Amniotic stem cell (primary cell): ENCODE measurements at places on chromosomes 7 and 10.

DNA sequence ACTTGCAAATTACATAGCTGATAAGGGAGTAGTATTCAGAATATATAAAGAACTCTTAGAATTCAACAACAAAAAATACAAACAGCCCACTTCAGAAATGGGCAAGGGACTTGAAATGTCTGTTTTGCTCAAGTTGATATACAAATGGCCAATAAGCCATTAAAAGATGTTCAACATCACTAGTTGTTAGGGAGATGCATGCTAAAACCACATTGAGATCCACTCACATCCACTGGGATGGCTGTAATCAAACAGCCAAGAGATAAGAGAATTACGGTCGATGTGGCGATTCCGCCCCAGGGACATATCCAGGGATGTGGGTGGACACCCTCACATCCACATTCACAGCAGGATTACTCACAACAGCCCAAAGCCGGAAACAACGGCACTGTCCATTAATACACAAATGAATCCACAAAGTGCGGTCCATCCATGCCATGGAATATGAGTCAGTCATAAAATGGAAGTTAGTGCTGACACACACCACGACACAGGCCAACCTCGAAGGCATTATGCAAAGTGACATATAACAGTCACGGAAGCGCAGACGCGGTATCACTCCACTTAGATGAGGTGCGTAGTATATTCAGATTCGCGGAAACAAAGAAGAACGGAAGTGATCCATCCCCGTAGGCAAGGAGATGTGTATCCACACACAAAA lies 227.8 kb downstream of the DNAJB6 start:
- DNase-seq: no peak

DNA sequence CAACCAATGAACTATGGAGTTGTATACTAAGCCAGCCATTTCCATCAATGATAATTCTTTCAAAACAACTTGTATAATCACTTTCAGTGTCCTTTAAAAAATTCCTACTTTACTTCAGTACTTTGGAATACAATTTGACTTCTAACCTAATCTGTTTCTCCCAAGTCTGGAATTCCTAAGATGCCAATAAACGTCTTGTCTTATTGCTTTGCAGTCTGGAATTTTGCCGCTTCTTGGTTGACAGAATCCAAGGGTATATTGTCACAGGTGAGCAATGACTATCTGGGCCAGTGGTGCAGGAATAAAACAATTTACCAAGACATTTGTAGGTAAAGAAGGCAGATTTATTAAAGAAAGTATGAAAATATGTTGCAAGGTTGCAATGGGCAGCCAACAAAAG lies 21.8 kb downstream of the RP9 start:
- no peak for DNase-seq

DNA sequence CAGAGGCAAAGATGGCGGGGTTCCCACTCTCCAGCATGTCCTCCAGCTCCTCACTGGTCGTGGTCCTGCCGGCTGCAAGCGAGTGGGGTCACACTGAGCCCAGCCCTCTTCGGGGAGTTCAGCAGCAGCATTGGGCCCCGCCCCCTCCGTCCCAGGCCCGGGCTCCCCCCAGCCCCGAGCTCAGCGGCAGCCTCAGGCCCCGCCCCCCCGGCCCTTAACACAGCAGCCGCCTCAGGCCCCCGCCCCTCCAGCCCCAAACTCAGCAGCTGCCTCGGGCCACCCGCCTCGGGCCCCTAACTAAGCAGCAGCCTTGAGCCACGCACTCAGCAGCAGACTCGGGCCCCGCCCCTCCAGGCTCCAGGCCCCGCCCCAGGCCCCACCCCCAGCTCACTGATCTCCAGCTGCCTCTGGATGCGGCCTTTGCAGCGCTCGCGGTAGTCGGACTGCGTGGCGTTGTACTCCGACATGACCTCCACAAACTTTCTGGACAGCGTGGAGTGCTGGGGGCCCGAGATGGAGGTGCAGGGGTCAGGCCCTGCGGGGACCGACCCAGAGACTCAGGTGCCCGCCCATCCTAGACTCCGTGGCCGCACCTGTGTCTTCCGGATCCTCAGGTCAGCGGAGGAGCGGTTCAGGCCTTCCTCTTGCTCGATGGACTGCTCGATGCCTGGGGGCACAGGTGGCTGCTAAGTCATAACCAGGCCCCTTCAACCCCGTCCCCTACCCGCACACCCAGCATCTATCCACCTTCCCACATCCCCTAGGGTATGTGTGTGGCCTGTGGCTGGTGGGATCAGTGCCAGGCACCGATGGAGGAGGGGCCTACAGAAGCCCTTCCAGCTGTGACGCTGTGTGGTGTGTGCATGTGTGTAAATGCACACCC lies 15.5 kb downstream of the STX1A start:
- no peak for DNase-seq

DNA sequence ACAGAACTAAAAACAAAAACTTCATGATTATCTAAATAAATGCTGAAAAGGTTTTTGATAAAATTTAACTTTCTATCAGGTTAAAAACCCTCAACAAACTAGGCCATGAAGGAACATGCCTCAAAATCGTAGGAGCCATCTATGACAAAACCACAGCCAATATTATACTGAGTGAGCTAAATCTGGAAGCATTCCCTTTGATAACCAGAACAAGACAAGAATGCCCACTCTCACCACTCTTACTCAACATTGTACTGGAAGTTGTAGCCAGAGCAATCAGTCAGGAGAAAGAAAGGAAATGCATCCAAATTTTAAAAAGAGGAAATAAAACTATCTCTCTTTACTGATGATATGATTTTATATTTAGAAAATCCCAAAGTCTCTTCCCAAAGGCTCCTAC lies 228.7 kb downstream of the CHRM2 start:
- DNase-seq: no peak

- peak; percentile 37 for DNase-seq
Observed at GRCh38 chr10:34049469-34049868, 715.0 kb upstream of the NRP1 start.

- DNase-seq: no peak
Observed at GRCh38 chr7:158072991-158073730, 514.5 kb downstream of the PTPRN2 start.

DNA sequence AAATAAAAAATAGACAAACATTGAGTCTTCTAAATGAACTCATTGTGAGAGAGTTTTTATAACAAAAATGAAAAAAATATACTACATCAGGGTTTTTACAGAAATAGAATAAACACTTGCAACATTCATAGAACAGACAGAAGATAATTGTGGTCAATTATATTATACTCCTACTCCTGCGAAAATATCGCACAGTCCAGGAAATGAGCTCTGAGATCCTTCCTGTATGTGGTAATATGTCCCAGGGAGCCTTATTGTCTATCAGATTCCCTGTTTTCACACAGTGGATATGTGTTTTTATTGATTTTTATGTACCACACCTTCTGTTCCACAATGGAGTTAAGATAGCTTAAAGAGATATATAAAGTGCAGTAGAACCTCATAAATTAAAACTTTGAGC lies 27.5 kb upstream of the RELN start:
- DNase-seq: no peak

DNA sequence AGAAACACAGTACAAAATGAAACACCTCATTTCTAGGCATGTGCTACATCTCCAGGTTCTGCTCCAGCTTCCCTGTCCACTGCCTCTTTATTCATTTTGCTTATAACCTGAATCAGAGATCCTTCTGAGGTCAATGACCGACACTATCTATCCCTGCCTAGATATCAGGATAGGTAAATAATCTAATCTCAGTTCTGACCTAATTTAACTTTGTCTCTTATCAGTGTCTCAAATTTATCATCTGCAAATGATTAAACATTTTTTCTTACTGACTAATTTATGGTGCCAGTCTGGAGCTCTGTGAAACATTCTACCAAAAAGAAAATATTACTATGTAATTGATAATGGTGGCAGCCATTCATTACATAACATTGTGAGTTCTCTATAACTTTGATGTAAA lies 61.1 kb downstream of the SGCE start:
- DNase-seq: no peak

DNA sequence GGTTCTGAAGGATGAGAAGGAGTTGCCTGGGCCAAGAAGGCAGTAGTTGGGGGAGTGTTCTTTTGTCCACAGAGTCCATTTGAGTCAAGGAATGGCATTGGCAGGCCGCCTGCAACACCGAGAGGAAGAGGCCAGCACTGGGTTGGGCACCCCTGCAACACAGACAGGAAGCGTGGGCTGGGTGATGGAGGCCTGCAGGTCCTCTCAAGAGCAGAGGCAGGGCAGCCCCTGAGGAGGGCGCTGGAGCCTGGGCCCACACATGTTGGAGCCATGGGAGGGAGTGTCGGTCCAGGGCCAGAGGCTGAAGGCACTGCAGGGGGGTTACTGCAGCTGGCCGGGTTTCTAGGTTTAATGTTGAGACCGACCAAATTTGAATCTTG lies 137.3 kb downstream of the PTPN20 start:
- no peak for DNase-seq

DNA sequence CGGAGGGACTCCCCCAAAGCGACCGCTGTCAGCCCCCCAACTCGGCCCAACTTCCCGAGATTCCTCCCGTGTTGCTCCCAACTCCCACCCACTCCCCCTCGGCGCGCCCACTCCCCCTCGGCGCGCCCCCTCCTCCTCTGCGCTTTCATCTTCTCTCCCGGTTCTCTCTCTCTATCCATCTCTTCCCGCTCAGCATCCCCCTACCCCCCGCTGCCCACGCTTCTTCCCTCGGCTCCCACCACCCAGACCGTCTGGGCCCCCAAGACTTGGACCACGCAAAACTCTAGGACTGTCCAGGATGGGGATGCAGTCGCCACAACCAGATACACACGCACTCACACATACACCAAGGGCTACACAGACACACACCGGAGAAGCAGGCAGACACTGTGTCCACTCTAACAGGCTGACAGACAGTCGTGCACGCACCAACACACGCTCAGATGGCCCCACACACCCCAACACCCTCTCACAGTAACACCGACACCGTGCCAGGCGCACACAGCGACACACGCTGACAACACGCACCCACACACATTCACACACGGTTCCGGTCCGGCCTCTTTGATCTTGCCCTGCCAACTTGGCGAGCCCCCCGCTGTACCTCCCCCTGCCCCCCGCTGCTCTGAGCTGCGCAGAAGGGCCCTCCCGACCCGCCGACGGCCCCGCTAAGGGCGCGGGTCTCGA lies 1.1 kb downstream of the GRID1 start:
- DNase-seq: no peak

DNA sequence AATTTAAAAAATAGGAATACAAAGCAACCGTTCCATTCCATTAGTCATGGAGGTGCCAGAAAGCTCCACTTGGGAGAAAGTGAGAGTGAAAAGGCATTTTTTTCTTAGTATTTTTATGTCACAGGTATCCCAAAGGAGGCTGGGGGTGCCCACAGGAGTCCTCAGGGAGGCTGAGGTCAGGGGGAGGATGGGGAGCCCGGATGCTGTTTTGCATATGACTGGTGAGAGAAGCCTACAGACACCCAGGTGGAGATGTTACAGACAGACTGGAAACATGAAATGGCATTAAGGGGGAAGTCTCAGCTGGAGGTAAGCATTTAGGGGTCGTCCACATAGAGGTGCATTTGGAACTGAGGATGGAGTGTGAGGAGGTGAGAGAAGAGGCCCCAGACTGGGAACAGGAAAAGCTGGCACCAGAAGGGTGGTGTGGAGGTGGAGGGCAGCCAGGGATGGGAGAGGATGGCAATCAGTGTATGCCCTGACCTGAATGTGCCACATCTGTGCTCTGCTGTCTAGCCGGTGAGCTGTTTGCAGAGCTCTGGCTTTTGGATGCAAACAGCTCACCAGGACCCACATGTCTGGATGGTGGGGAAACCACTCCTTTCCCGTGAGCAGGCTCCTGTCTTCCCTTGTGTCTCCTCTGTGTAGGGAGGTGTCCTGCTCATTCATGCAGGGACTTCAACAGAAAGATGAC lies 101.1 kb downstream of the RAMP3 start:
- no peak for DNase-seq

DNA sequence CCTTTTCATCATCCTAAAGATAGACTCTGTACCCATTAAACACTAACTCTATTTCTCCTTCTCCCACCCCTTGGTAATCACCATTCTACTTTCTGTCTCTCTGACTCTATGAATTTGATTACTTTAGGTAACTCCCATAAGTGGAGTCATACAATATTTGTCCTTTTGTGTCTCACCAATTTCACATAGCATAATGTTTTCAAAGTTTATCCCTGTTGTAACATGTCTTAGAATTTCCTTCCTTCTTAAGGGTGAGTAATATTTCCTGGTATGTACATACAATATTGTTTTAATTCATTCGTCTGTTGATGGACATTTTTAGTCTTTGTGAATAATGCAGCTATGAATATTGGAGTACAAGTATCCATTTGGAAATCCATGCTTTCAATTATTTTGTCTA lies 50.9 kb upstream of the CDCA7L start:
- no peak for DNase-seq

- DNase-seq: no peak
Observed at GRCh38 chr10:5570007-5570655, 45.4 kb downstream of the CALML3 start.

GRCh38 chr7:138407792-138408191 lies 52.3 kb upstream of the TRIM24 start:
- DNase-seq: no peak

- no peak for DNase-seq
Observed at GRCh38 chr7:156224833-156225225, 412.6 kb upstream of the SHH start.

DNA sequence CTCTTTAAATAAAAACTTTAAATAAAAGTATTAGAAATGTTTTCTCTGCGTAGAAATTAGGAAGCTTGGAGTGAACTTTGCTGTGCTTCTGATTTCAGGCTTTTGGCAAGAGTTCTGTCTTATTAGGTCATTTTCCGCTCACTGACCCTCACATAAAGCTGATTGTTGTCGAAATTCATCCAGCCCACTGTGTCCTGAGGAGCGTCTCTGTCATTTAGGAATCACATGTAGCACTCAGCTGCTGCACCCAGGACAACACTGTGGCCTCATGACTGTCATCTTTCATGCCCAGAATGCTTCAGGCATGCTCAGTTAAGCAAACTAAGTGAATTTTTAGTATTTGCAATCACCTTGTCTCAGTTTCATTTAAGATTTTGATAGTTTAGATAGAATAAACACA lies 57.8 kb upstream of the MSRB2 start:
- DNase-seq: no peak

DNA sequence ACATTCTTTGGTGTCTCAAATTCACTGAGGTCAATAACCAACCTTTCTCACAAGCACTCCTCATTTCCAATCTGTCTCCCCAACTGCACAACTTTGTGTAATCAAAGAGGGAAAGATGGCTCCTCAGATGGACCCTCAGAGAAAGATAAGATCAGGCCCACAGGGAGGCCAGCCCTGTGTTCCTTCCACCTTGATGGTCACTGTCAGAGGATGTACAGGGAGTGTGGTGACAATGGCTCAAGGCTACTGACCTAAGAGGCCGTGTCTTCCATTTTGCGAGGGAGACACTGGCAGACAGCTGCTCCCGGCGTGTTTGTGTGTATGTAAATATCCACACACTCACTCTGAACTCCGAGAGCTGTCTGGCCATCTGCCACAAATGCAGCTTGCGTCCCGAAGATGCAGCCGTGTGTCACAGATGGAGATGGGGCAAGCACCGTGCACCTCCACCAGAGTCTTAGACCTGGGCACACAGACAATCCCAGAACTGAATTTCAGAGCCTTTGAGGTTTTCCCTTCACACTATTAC lies 712.1 kb upstream of the NRP1 start:
- no peak for DNase-seq

GRCh38 chr10:64733980-64734379 lies 1212.8 kb downstream of the REEP3 start:
- DNase-seq: no peak

- no peak for DNase-seq
Observed at GRCh38 chr7:12975412-12975811, 288.0 kb downstream of the ARL4A start.

- no peak for DNase-seq
Observed at GRCh38 chr7:130758429-130759056, 24.5 kb upstream of the KLF14 start.
